Fibroblast of lung (primary cell): ENCODE measurements at places on chromosomes 11 and 22.
A peak's percentile ranks its signal among the peaks of the same experiment; 100 is the strongest.

GRCh38 chr22:41833369-41834004 is 582 bp downstream of the SREBF2 start:
- H3K27me3 ChIP-seq = no peaks in the 10 kb centered on the region
- H3K4me1 ChIP-seq = peaks cover 6% of the 10 kb centered on the region
- DNase-seq = peak; percentile 20
- peak overlapping the region; percentile 94 for H3K27ac ChIP-seq

- H3K4me1 ChIP-seq = no peaks in the 10 kb centered on the region
- no peaks in the 10 kb centered on the region for H3K27me3 ChIP-seq
- H3K4me3 ChIP-seq = no peak overlapping the region
- no peak for DNase-seq
These were observed 143.0 kb downstream of the MPPED1 start for GRCh38 chr22:43554694-43555365.

DNA sequence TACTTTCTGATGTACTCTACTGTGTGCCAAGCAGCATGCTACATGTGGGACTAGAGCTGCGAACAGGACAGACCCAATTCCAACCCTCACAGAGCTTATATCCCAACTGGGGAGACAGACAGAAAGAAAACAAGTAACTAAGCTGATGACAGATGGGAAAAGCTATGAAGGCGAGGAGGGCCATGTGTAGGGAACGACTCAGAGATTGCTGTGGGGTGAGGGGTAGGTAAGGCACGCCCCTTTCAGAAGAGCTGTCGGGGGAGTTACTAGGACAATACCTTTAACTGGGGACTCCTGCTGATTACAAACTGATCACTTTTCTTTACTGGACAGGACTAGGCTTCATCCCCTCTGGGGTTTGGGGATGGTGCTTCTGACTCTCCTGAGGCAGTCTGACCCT is 48.9 kb downstream of the ST3GAL4 start:
- H3K27ac ChIP-seq = no peak overlapping the region
- H3K27me3 ChIP-seq = no peaks in the 10 kb centered on the region
- H3K4me3 ChIP-seq = no peak overlapping the region
- peaks cover 5% of the 10 kb centered on the region for H3K4me1 ChIP-seq
- peaks cover 3% of the 10 kb centered on the region for H3K36me3 ChIP-seq

DNA sequence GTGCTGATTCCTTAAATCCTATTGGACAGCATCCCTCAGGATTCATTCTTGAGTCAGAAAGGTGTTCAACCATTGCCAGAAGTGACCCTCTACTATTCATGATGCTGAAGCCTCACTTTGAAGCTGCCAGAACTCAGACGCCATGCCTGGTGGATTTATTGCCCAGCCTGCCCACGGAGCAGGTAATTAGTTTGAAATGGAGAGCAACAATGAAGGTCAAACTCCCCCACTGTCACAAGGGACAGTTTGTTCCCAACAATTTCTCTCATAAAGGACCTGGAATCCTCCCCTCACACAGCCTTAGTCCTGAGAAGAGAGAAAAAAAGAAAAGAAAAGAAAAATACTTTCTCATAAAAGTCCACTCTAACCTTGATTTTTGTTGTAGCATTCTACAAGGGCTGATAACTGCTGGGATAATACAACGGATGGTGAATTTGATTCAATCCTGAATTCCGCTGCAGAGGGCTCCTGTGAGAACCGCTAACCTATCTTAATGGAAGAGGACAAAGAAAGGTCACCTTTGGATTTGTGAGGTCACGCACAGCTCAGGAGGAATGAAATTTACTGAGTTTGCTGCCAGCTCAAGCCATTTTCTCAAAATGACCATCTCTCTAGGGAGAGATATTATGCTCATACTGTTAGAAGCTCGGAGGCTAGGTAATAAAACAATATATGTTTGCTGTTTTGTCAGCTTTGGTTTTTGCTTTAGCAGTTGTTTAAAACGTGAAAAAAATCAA is 161.6 kb upstream of the SYN3 start:
- H3K36me3 ChIP-seq = no peaks in the 10 kb centered on the region
- no peak overlapping the region for H3K4me3 ChIP-seq
- H3K27ac ChIP-seq = no peak overlapping the region
- no peak for DNase-seq

- H3K27ac ChIP-seq = no peak overlapping the region
- no peak overlapping the region for H3K4me3 ChIP-seq
- no peaks in the 10 kb centered on the region for H3K27me3 ChIP-seq
- peaks cover 23% of the 10 kb centered on the region for H3K36me3 ChIP-seq
- no peak for DNase-seq
These were observed 18.2 kb downstream of the DDX17 start for GRCh38 chr22:38487946-38488345.

DNA sequence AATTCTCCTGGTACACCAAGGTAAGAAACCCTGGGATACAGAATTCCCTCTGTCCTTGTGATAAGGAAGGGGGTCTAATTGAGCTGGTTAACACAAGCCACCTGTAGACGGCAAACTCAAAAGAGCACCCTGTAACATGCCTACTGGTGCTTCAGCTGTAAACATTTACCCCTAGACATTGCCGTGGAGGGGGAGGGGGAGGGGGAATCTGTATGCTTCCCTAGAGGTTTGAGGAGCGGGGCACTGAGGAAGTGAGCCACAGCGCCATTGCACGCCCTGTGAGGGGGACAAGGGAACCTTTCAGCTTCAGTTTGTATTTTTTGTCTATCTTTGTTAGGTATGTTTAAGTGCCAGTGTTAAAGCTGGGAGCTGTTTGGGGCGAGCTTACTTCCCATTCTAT is 99.8 kb downstream of the AASDHPPT start:
- no peaks in the 10 kb centered on the region for H3K36me3 ChIP-seq
- H3K4me1 ChIP-seq = no peaks in the 10 kb centered on the region
- no peak overlapping the region for H3K27ac ChIP-seq
- DNase-seq = no peak
